GM23248 (cell line): ENCODE measurements at places on chromosomes 5 and 9. TPM values are rescaled to one million over a fixed set of nuclear protein-coding genes. Genes with fewer than 3 reads are reported as not detected.

Gene ACTBL2
- 0.11 and 0.76 TPM in 2 replicates for total RNA-seq

- peak overlapping the region; percentile 39; the same call in 1 of the 2 replicates for H3K27ac ChIP-seq
- peak; percentile 90 for DNase-seq
- no peaks in the 10 kb centered on the region for H3K36me3 ChIP-seq
These were observed 287.0 kb downstream of the GAS1 start for GRCh38 chr9:86660146-86660943.

- H3K27ac ChIP-seq = no peak overlapping the region
- peaks cover 20% of the 10 kb centered on the region for H3K4me1 ChIP-seq
- DNase-seq = no peak
These were observed 189.7 kb downstream of the GNAQ start for GRCh38 chr9:77841739-77842386.

Gene RPP25L
- 16.9 and 28.7 TPM in 2 replicates for total RNA-seq

Gene PCDHGA8
- total RNA-seq = 0.86 and 1.5 TPM in 2 replicates

DNA sequence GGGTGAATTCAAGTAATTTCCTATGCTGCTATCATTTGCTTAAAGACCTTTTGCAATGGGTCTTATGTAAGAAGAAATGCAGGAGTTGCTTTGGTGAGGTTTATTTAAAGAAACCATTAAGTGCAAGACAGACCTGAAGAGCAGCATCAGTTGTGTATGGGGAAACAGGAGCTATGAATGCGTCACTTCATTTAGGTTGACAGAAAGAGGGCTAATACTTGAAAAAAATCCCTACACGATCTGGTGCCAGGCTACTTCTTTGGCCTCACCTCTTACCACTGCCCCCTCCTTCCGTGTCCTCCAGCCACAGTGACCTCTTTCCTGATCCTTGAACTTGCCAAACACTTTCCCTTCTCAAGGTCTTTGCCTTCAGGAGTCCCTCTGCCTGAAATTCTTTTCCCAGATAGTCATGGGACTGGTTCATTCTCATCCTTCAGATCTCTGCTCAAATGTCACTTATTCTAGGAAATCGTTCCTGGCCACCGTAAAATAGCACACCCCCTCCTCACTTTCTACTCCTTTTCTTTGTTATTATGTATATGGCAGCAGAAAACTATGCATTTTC lies 1.4 kb upstream of the JAK2 start:
- no peaks in the 10 kb centered on the region for H3K36me3 ChIP-seq
- DNase-seq = no peak
- no peaks in the 10 kb centered on the region for H3K27me3 ChIP-seq
- H3K27ac ChIP-seq = peak overlapping the region; percentile 94
- H3K4me1 ChIP-seq = peaks cover 23% of the 10 kb centered on the region

Gene ABO
- total RNA-seq = not detected in 2 replicates

Gene SHISAL2B
- total RNA-seq = not detected in 2 replicates

DNA sequence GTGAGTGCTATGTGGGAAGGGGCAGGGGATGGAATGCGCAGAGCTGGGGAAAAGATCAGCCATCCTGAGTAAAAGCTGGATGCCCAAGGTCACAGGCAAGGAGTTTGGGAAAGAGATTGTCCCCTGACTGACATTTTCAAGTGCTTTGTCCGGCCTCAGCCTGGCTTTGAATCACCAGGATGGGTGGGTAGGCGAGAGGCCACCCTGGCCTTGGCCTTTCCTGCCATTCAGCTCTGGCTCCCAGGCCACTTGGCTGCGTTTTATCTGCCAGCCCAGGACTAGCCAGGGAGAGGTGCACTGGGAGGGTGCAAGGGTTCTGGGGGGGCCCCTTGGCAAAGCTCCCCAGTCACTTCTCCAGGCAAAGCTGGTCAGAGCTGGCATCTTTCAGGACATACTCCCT lies 37.4 kb upstream of the SYNPO start:
- H3K27ac ChIP-seq = no peak overlapping the region
- peaks cover 8% of the 10 kb centered on the region; the same call in 1 of the 2 replicates for H3K4me1 ChIP-seq
- no peak overlapping the region for H3K4me3 ChIP-seq
- no peaks in the 10 kb centered on the region for H3K36me3 ChIP-seq
